ENCODE measurements at places on chromosomes 4 and X.

- DNase-seq = no peak
Measured at GRCh38 chr4:85498068-85498733, 23.3 kb downstream of the ARHGAP24 start.

DNA sequence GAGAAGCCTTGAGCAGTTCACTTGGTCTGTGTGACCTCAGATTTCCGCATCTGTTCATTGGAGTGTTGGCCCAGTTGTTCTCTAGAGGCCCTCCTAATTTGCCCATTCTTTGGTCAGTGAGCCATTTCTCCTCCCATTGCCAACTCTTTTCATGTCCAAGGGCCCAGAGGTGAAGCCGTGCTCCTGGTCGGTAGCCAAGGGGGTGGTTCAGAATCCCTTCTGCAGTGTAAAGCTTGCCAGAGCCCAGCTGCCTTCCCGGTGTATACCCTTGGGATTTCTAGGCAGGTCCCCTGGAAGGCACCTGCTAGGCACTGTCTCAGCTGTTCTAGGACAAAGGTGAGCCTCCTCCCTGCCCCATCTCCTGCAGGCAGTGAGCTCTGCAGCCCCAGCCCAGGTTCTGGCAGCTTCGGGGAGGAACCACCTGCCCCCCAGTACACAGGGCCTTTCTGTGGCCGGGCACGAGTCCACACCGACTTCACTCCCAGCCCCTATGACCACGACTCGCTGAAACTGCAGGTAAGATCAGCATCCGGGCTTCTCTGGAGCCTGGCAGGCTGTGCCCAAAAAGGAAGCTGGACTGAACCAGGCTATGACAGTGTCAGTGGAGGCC lies 12.3 kb downstream of the SASH3 start:
- peak; percentile 13 for DNase-seq

DNA sequence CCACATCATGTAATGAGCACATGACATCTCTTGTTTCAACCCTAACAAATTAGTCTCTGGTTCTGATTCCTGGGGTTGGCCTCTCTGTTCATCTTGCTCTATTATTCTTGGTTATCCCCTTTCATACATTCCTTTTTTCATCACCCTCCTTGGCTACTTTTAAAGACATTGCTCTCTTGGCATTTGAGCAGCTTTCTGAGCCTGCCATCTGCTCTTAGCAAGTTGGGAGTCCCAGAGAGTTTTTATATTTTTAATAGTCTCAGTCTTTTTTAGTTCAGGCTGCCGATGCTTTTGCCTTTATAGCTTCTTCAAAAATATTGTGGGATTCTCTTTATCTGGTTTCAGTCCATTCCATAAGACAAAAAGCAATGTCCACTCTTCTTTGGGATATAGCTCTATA lies 1270.9 kb downstream of the ADGRL3 start:
- no peak for DNase-seq

GRCh38 chrX:84078991-84079390 lies 109.0 kb downstream of the RPS6KA6 start:
- DNase-seq = peak; percentile 0

GRCh38 chr4:43356786-43357185 lies 464.3 kb downstream of the GRXCR1 start:
- DNase-seq = no peak

- DNase-seq = no peak
Measured at GRCh38 chr4:186792728-186793366, 69.2 kb upstream of the FAT1 start.

GRCh38 chr4:33649015-33649414 lies 2595.3 kb downstream of the ARAP2 start:
- DNase-seq = no peak

DNA sequence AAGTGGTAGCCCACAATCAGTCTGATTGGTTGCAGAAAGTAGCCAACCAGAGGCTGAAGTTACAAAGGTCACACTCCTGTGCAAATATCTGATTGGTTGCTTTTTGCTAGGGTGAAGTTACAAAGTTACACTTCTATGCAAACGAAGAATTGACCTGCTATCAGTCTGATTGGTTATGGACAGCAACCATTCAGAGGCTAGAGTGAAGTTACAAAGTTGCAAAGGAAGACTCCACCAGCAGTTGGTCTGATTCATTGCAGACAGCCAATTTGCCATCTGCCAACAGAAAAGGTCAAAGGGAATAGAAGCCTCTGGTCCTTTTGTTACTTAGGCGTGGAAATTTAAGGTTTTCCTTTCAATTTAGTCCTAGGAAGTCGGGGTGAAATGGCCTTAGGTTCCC lies 377.7 kb downstream of the PRDM5 start:
- DNase-seq = no peak
